ENCODE measurements at places on chromosomes 7 and 10. TPM values are rescaled to one million over a fixed set of nuclear protein-coding genes. Genes with fewer than 3 reads are reported as not detected.
A peak's percentile ranks its signal among the peaks of the same experiment; 100 is the strongest.

GRCh38 chr7:69962186-69963065, 364.2 kb downstream of the AUTS2 start:
- peaks cover 5% of the 10 kb centered on the region for H3K4me1 ChIP-seq
- H3K27ac ChIP-seq, result no peak overlapping the region
- H3K36me3 ChIP-seq, result no peaks in the 10 kb centered on the region
- no peak overlapping the region for H3K4me3 ChIP-seq
- H3K27me3 ChIP-seq, result no peaks in the 10 kb centered on the region

The SLC26A5 gene
- 1.0 TPM for total RNA-seq

The PAOX gene
- total RNA-seq, result 7.5 TPM

The UBTD1 gene
- 12.4 TPM for total RNA-seq

DNA sequence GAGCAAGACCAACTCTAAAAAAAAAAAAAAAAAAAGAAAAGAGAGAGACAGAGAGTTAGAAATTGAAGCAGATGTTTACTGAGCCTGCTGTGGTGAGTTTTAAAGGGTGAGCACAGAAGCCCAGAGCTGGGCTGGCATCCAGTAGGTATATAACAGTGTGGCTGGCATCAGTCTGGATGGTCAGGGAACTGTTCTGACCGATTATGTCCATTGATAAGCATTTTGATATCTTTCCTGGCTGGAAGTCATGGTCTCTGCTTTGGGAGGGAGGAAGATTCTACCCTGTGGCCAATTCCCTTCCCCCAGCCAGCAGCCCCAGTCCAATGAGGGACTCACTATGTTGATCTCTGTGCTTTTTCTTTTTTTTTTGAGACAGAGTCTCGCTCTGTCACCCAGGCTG, 65.2 kb upstream of the PODXL start:
- H3K27me3 ChIP-seq, result no peaks in the 10 kb centered on the region
- H3K4me1 ChIP-seq, result no peaks in the 10 kb centered on the region
- H3K36me3 ChIP-seq, result no peaks in the 10 kb centered on the region

DNA sequence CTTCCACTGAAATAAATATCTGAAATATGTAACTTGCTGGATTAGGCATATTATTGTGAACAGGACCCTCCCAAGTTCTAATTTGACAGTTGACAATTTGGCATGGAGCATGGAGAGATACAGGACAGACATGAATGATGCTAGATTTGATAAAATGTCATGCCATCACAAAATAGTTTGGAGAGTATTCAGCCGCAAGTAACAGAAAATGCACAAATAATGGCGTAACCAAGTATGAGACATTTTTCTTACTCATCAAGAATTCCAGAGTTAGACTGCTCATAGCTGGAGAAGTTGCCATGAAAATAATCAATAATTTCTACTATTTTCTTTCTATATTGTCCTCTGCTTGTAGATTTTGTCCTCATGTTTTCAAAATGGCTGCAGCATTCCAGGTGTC, 45.5 kb upstream of the GPAM start:
- H3K36me3 ChIP-seq, result no peaks in the 10 kb centered on the region
- DNase-seq, result no peak
- no peak overlapping the region for H3K27ac ChIP-seq
- H3K4me3 ChIP-seq, result no peak overlapping the region
- no peaks in the 10 kb centered on the region for H3K27me3 ChIP-seq

DNA sequence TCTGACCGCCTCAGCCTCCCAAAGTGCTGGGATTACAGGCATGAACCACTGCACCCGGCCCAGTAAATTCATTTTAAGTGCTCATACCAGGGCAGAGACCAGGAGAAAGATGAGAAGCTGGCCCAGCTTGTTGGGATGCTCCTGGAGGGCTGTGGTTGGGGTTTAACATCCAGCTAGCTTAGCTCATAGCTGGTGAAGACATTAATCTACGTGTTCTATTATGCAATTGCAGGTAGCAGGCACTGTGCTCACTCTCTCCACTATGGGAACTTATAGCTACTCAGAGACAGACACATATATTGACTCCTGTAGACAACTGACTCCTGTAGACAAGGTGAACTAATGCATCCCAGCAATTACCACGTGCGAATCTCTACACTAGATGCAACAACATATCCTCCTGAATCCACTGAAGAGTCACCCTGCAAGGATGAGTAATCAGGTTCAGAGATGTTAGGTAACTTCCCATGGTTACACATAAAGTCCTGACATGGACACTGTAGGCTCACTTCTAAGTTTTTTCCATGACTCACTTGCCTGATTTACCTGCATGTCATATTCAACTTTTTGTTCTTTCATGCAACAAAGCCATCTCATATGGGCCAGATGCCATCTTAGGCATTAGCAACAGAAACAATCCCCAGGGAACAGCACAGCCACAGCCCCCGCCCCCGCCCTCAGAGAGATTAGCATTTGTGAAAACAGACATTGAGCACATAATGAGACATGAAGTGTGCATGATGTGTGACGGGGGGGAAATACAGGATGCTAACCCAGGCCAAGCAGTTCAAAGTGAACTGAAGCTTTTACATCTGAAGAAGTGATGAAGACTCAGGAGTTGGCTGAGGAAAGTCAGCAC, 37.2 kb downstream of the ERLIN1 start:
- H3K4me3 ChIP-seq, result no peak overlapping the region
- peaks cover 9% of the 10 kb centered on the region for H3K36me3 ChIP-seq

The HOXA5 gene
- total RNA-seq, result 22.6 TPM

The ANXA8 gene
- total RNA-seq, result 4.9 TPM

- H3K4me1 ChIP-seq, result no peaks in the 10 kb centered on the region
- no peak overlapping the region for H3K27ac ChIP-seq
- no peak for DNase-seq
- H3K36me3 ChIP-seq, result no peaks in the 10 kb centered on the region
- H3K27me3 ChIP-seq, result no peaks in the 10 kb centered on the region
- H3K4me3 ChIP-seq, result no peak overlapping the region
These were observed 67.9 kb downstream of the CDK1 start for GRCh38 chr10:60846173-60846572.

The FAM13C gene
- 13.9 TPM for total RNA-seq

GRCh38 chr7:73941836-73942551, 81.0 kb downstream of the TMEM270 start:
- H3K4me1 ChIP-seq, result no peaks in the 10 kb centered on the region
- no peaks in the 10 kb centered on the region for H3K36me3 ChIP-seq
- H3K4me3 ChIP-seq, result no peak overlapping the region

- no peak for DNase-seq
- H3K27ac ChIP-seq, result peak overlapping the region; percentile 70
- H3K27me3 ChIP-seq, result no peaks in the 10 kb centered on the region
- no peaks in the 10 kb centered on the region for H3K36me3 ChIP-seq
These were observed 28.6 kb upstream of the TRIL start for GRCh38 chr7:28986765-28987110.

DNA sequence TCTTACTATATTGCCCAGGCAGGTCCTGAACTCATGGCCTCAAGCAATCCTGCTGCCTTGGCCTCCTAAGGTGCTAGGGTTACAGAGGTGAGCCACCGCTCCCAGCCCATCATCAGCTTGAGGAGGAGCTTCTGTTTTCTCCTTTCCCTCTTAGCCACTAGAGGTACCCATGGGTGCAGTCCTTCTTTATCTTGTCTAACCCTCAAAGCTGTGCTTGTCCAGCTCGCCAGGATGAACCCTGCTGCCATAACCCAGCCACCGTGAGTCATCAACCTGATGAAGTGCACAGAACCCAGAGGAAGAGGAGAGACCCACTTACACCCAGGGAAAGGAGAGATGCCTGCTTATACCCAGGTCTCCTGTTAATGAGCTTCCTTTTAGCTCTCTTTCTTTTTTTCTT, 133.4 kb downstream of the CUL2 start:
- no peak overlapping the region for H3K4me3 ChIP-seq
- no peaks in the 10 kb centered on the region for H3K36me3 ChIP-seq
- H3K27ac ChIP-seq, result no peak overlapping the region
- DNase-seq, result no peak
- H3K27me3 ChIP-seq, result no peaks in the 10 kb centered on the region

All from breast epithelium (tissue), 4 donors.